ENCODE measurements at places on chromosomes 5 and 9.

- DNase-seq: no peak
Measured at GRCh38 chr9:109048822-109049221, 35.5 kb upstream of the CTNNAL1 start.

DNA sequence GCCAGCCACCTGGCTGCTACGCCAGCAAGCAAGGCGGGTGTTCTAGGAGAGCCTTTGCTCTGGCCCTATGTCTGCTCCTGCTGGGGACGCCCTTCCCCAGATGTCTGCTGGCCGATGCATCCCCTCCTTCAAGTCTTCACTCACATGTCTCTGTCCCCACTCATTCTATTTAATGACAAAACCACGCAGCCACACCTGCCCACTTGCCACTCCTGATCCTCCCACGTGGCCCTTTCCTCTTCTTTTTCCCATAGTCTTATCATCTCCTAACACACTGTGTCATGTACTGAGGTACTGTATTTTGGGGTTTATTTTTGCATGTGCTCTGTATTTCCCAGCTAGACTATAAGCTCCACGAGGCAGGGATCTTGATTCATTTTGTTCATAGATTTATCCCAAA is 62.0 kb upstream of the HRH2 start:
- no peak for DNase-seq

DNA sequence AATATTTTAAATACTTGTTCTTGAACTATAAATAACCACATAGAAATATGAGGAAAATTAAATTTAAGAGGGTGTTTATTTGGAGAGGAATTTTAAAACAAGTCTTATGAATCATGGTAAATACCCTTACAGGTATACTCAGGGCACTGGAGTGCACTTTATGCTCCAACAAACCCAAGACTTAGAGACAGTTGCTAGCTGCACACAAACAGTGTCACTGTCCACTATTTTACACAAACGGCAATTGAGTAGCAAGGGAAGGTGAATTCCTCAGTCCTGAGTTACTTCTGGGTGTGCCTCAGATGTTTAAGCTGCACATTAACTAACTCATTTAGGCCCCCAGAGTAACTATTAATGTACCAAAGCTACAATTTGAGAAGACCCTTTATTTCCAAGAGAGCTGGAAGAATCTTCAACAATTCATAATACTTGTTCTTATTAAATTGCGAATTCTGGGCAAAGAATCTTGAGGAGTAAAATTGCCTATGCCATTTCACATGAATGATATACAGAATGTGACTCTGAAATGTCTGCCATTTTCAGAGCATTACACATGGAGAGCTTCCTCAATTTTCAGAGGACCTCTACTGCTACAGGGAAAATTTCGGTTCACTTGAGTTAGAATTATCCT is 371.2 kb downstream of the PDE4D start:
- DNase-seq: no peak

DNA sequence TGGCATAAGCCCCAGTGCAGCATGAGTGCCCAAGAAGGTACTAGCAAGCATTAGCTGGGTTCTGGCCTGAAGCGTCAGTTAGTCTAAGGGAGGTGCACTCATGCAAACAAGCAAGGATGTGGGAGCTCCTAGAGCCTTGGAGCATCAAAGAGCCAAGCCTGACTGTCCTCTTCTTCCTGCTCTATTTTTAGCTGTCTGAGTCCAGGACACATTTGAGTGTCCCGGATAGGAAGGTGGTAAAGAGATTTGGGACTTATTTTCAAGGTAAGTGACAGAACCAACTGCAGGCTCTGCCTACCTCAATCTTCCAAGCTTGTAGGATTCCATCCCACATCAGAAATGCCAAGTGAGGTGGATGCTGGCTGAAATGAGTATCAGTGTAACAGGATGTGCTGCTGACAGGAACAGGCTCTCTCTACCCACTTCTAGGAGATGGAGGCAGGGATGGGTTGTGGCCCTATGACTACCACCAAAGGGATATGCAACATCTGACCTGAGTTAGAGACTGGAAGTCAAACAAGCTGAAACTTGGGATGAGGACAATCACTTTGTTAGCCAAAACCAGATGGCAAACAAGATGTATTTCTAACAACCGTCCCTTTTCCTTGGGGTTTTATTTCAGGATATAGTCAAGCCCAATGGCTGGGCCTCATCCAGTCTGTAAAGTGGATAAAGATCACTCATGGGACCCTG is 15.1 kb downstream of the MACROH2A1 start:
- no peak for DNase-seq

GRCh38 chr5:55421074-55421529 is 113.3 kb downstream of the MTREX start:
- DNase-seq: no peak

DNA sequence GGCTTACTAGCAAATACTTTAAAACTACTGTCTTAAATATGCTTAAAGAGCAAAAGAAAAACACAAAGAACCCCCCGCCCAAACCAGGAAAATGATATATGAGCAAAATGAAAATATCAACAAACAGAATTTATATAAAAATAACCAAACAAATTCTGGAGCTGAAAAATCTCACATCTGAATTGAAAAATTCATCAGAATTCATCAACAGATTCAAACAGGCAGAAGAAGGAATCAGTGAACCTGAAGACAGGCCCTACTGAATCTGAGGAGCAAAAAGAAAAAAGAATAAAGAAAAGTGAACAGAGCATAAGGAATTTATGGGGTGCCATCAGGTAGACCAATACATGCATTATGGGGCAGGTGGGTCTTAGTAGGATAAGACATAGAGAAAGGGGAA is 49.8 kb upstream of the SPTLC1 start:
- no peak for DNase-seq

- DNase-seq: no peak
Measured at GRCh38 chr5:27475063-27475462, 436.7 kb upstream of the CDH9 start.

- no peak for DNase-seq
Measured at GRCh38 chr9:91908293-91908623, 41.8 kb downstream of the ROR2 start.

GRCh38 chr5:167629634-167630033 is 661.8 kb upstream of the WWC1 start:
- no peak for DNase-seq

- DNase-seq: no peak
Measured at GRCh38 chr9:27471789-27472188, 52.3 kb upstream of the IFNK start.

DNA sequence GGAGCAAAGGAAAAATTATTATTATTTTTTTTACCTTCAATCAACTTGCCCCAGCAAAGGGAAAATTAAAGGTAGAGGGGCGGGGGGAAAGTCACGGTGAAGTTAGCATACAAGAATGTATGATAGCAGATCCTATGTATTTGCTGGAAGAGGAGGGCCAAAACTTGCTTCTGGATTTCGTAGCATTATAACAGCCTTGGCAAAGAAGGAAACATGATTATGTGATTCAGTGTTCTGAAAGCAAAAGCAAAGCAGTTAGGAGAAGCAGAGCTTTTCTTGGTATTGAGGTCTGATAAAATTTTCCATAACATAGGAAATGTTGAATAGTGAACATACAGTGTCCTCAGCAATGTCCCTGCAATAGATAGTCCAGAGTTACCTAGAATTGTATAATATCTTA is 32.4 kb downstream of the MAST4 start:
- DNase-seq: no peak

- no peak for DNase-seq
Measured at GRCh38 chr9:109699019-109699418, 81.0 kb upstream of the PALM2AKAP2 start.

GRCh38 chr5:74948031-74948546 is 81.9 kb upstream of the FAM169A start:
- peak; percentile 20 for DNase-seq

DNA sequence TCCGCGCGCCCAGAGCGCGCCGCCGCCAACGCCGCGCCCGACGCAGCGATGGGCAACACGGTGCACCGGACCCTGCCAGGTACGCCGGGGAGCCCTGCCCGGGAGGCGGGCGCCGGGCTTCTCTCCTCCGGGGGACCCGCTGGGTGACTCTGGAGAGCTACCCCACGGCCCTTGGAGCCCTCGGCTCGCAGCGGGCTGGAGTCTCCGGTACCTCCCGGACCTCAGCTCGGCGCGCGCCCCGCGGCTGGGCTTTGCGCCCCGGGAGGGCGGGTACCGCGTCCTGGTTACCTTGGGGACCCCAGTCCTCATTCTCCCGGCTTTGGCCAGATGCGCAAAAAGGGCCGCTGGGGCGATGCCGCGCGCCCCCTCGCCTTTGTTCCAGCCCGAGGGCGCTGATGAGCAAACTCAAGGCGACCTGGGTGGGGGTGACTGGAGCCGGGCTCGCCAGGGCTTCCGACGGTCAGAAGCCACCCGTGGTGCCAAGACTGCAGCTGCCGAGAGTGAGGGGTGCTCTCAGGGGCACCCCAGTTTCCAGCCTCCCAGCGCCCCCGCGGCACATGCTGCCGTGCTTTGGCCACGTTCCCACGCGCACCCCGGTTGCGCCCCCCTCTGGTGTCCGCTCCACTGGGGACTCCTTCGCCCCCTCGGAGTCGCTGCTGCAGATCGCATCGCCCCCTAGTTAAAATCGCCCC is 442 bp downstream of the NEURL1B start:
- peak; percentile 15 for DNase-seq

DNA sequence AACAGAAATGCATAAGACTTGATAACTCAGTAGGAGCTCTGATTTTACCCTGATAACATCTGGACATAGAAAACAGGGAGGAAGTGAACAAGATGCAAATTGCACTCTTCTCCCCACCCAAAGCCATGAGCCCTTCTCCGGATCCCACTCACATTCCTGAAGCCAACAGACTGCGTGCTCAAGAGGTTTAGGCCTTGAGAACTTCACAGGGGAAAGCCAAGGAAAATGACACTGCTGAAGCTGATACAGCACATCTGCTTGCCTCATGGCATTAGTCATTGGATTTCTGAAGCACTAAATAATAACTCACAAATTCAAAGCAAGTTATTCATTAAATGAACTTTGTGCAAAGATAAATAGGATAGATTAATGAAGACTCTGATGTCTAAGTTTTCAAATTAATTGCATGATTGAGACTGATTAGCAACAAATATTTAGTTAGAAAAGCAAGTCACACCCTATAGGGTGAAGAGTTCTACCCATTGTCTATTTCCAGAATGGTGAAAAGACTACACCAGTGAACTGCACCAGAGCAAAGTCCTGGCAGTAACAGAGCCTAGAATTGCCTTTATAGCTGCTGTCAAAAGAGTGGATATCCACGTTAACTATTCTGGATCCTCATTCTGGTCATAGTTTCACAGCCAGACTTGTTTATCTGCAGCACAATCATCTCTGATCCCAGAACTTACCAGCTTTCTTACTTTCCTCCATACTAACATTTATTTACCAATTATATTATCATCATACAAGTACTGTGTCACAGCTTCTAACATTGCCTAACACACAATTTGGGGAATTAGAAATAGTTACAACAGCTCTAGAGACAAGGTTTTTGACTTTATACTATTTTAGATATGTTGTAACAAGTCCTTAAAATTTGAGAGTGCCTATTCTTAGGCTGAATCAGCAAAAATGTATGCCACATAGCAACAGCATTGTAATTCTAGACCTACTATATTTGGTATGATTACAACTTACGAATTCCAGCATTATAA is 432.1 kb upstream of the RGMB start:
- DNase-seq: peak; percentile 92

- no peak for DNase-seq
Measured at GRCh38 chr9:20139763-20140290, 351.0 kb upstream of the SLC24A2 start.

DNA sequence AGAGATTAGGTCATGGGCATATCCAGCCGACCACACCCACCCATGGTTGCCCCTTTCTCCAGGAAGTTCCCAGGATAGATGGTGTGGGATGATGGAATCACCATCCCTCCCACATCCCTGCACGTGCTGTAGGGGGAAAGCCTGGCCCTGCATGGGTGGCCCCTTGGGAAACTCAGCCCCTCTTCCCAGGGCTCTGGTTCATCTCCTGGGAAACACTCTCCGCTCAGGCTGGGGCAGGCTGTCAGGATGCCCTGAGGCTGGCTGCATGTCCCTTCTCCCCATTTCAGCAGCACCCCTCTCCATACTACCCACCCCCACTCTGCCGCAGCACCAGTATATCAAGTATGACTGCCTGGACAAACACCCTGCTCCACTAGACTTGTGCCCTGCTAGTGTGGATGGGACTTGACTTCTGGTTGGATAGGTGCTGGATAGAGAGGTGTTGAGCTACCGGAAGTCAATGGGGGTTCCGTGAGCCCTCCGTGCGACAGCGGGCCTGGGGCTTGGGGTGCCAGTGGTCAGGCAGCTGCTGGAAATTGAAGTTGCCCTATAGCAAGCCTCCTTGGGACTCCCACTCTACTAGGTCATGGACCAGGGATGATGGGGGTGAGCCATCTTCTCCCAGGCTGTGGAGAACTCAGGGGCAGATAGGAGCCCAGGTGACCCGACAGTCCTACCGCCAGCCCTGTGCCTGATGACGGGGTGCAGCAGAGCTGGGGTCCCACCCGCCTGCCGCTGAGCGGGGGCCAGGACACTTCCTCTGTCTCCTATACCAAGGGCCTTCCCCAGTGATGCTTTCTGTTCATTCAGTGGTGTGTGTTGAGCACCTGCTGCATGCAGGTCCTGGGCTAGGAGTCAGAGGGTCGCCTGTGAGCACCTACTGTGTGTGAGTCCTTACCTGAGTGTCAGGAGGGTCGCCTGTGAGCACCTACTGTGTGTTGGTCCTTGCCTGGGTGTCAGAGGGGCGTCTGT is 69.4 kb upstream of the COL5A1 start:
- DNase-seq: peak; percentile 53

DNA sequence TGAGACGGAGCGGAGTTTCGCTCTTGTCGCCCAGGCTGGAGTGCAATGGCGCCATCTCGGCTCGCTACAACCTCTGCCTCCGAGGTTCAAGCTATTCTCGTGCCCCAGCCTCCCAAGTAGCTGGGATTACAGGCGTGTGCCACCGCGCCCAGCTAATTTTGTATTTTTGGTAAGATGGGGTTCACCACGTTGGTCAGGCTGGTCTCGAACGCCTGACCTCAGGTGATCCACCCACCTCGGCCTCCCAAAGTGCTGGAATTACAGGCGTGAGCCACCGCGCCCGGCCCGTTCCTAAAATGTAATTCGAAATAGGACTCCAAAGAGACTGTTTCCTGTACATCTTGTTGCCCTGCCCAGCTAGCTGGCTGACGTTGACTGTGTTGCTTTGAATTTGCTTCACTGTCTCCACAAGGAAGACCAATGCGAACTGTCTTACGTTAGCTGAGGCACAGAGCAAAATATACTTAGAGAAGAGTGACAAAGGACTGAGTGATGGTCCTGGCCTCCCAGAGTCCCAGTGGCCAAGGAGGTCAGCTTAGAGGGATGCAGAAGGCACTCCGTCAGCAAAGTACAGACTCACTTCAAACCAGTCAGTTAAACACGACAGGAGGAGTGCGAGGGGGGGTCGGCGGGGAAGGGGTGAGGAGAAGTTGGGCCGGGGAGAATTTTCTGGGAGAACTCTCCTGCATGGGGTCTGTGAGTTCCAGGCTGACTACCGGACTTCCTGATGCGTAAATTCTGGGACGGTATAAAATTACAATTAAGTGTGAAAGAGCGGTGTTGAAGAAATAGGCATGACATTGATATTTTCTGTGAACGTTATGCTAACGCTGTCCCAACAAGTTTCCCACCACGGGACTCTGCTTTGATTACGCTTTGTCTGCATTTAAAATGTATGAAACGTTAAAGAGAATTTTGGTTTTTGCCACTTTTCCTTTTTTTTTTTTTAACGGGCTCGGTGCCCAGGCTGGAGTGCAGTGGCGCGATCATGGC is 6.8 kb upstream of the TRIM41 start:
- DNase-seq: no peak

Measured in fibroblast of skin of back (primary cell).